Effector CD4-positive, alpha-beta T cell (primary cell): ENCODE measurements at places on chromosomes 5 and 9.

GRCh38 chr9:21730899-21731298, 71.5 kb upstream of the MTAP start:
- DNase-seq, result no peak

DNA sequence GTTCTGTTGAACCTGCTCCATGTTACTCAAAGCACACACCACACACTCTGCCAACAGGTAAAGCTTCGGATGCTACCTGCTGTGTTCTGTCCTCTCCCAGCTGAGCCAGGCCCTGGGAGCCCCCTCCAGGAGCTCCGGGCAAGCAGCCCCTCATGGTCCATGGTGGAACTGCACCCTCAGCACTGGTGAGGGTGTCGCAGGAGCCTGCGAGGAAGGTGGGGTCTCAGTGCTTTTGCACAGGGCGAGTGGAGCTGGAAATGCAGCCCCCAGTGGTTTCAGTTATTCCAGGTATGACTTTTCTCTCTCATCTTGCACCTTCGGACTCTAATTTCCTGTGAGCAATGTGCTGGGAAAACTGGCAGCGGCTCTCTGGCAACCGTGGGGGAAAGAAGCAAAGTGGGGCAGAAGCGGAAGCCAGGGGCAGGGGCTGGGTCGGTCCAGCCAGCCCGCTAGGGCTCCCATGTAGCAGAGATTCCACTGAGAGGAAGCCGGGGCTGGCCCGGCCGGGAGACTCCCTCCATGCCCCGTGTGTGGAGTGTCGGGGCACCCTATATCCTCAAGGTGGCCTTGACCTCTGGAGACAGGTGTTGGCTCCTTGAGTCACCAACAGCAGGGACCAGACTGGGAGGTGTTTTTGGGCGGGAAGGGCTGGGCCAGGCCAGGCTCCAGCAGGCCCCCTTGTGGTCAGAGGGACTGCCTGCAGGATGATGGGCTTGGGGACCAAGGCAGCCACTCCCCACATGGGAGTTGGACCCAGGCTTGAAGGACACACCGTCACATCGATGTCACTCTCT, 75.6 kb upstream of the PRSS3 start:
- DNase-seq, result peak; percentile 17

DNA sequence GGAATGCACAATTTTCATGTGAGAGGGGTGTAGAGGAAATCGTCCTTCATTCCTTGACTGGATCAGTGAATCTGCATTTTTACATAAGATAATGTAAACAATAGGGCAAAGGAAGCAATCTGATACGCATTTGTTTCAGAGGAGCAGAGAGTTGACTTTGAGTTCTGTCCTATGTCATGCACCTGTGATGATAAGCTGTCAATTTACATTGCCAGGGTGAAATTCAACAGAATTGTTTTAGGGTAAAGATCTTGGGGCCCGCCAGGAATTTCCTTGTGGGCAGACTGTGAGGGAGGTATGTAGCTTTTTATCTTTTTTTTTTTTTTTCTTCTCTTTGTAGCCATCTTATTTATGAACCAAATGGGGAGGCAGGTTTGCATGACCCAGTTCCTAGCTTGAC, 58.3 kb upstream of the LARP1 start:
- DNase-seq, result no peak

DNA sequence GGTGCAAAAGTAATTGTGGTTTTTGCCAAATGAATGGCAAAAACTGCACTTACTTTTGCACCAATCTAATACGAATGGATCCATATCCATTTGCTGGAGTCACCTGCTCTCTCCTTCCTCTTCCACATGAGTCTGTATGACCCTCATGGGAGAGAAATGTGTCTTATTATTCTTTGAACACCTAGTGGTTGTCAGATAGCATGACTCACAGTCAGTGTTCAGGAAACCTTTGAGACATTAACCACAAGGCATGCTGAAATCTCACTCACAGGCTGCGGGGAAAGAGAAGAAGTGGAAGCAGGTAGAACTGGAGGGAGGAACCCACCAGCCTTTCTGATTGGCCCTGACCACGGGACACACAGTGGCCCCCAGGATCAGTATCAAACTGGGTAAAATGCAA, 222.8 kb upstream of the KLF4 start:
- no peak for DNase-seq

DNA sequence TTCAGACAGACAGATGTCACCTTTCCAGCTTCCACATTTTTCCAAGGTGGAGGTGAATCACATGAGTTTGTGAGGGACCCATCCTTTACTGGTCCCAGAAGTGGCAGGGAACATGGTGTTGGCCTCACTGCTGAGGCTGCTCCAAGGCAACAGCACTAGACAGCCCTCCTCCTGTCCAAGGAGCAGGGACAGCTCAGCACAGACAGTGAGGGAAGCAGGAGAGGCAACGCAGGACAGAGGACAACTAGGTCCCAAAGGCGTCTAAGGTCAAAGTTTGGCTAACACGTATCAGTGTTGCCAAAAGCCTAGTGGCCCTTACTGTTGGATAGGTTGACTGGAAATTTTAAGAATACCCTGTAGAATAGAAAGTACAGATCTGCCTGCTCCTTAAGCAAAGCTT, 251.7 kb upstream of the PANK3 start:
- DNase-seq, result no peak

DNA sequence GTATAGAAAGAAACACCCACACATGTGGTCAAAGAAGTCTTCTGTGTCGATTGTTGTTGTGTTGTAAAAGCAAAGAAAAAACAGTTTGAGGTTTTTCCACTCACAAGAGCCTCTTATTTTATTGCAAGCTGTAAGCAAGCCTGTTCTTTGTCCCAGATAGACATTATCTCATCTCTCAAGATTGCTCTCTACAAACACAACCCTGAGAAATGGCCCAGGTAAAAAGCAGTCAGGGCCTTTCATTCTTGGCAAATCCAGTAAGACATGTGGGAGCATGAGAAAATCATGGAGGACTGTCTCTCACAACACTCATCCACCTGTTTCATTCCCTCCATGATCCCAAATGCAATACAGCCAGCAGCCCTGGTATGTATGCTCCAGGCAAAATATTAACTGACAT, 286.6 kb upstream of the POU5F2 start:
- DNase-seq, result no peak

DNA sequence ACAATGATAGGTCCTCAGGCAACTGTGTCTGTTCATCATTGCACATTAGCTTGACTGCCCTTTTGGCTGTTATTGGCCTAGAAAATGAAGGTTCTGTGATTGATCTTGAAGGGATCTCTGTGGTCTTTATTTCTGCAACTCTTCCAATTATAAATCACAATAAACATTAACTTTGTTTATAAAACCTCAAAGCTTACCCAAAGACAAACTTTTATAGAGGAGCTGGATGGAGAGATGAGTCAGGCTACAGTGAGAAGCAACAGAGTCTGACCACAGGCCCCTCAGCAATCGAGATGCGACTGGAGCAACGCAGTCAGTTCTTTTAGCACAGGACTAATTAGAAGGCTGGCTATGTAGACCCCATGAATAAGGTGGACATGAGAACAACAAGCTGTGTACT, 5.3 kb downstream of the MACROH2A1 start:
- no peak for DNase-seq

GRCh38 chr9:5842929-5843793, 10.2 kb upstream of the ERMP1 start:
- no peak for DNase-seq

DNA sequence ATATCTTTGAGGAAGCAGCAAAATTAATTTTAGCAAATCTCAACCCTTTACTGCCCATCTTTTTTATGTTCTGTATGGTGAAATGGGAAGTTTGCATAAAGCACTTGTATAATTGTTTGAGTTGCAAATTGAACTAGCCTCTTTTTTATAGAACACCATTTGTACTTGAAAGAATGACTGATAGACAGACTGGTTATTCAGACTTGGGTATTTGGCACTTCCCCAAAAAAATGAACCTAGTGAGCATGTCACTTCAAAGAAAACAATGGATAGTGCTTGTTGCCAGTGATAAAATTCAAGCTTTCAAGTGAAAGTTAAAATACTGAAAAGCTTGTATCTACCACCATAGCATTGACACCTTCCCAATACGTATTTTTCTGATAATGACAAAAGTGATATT, 115.8 kb downstream of the ERCC6L2 start:
- no peak for DNase-seq

DNA sequence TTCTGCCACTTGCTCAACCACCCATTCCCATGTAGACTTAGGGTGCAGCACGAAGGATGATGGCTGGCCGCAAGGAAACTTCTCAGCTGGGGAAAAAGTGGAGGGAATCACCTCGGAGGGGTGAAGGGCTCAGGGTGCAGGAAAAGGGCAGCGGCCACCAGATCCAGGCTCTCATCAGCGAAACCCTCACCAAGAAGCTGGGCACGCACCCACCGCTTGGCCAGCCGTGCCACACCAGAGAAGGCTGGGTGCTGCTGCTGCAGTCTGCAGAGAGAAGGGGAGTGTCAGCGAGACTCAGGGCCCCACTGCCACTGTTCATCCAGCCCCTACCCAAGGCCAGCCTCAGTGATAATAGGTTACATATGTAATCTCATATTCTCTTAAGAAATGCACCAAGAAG, 8.6 kb downstream of the NOL6 start:
- no peak for DNase-seq

DNA sequence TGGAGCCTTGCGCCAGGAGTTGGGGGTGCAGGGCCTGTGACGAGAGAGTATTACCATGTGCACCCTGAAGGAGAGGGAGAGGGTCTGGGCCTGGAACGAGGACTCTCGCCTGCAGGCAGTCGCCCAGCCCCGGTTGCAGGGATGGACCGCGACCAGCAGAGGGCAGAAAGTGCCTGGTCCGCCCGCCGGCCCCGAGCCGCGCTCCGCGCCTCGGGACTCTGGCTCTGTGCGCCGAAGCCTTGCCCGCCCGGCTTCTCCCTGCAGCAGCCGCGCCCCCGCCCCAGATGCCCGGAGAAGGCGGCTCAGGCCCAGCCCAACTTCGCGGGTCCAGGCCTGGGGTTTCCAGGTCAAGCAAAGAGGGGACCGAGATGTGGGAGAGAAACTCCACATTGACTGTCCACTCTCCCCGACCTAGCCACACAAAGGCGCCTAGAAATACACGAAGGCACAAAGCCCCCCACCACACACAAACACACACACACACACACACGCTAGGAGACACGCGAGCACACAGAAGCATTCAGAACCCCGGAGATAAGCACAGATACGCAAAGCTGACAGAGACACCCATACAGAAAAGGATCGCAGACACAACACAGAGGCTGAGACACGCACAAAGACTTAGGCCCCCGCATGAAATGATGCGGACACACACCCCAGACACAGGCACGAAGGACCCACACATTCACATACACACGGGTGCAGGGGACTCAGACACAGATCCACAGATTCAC, 2.0 kb upstream of the LMX1B start:
- DNase-seq, result peak; percentile 57

GRCh38 chr9:97411440-97411788, 482 bp upstream of the TDRD7 start:
- DNase-seq, result no peak

- DNase-seq, result no peak
Measured at GRCh38 chr5:92912283-92912682, 668.7 kb downstream of the NR2F1-AS1 start.
